Naive thymus-derived CD8-positive, alpha-beta T cell (primary cell): ENCODE measurements at places on chromosomes 1 and 21. TPM values are rescaled to one million over a fixed set of nuclear protein-coding genes. Genes with fewer than 3 reads are reported as not detected.

TEDDM1 gene
- polyA plus RNA-seq = not detected

MYOG gene
- not detected for polyA plus RNA-seq

OR2AK2 gene
- polyA plus RNA-seq = not detected

BSND gene
- polyA plus RNA-seq = not detected

SMCP gene
- not detected for polyA plus RNA-seq

CLCA1 gene
- polyA plus RNA-seq = not detected

GNL2 gene
- 46.2 TPM for polyA plus RNA-seq

RASSF5 gene
- 233 TPM for polyA plus RNA-seq

MSH4 gene
- polyA plus RNA-seq = not detected
